Right hindlimb (tissue), 1 donor: ENCODE measurements at places on chromosomes 5 and 9.

DNA sequence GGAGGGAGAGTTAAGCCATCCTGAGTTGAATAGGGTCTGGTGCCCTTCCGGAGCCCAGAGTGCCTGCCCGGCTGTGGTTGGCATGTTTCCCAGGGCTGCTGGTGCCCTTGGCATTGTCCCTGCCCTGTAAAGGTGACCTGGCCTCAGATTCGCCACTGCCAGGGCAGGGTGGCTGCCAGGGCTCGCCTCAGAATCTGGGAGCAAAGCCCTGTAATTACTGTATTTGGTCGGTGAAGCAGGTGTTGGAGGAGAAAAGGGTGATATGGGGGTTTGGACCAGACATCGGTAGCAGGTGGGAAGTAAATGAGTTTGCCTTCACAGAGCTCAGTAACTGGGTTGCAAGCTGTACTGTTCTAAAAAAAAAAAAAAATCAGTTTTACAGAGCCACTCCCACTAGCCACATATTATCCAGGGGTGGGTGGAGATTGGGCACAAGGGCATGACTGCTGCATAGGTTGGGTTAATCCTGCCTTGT lies 47.6 kb downstream of the RGS3 start:
- DNase-seq = no peak

GRCh38 chr9:22049411-22049810 lies 40.3 kb upstream of the CDKN2B start:
- no peak for DNase-seq

DNA sequence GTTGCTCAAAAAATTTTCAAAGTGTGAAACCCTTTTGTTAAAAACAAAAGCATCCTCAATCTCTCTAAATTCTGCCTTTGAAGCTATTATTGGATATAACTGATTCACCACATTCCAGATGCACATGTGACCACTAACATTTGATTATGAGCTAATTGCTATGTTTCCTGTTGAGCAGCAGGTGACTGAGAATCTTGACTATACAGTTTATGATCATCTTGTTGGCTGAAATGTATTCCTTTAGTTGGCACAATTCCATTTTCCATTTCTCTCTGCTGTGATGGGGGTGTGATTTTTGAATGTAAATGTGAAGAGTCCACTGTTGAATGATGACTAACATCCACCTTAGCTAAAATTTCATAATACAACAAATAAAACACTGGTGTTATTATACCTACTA lies 10.7 kb downstream of the LYSMD3 start:
- no peak for DNase-seq

DNA sequence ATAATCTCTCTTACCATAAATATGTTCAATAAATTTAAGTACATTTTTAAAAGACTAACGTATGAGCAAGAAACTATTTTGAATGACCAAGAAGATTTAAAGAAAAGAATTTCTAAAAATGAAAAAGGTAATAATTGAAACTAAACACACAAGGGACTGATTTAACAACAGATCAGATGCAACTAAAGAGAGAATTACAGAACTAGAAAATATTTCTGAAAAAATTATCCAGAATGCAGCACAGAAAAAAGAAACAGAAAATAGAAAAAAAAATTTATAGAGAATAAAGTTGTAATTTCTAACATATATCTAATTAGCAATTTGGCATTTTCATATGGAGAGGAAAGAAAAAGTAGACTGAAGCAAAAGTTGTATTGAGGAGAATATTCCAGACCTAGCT lies 269.3 kb downstream of the TLE1 start:
- DNase-seq = no peak

- no peak for DNase-seq
Observed at GRCh38 chr5:33929925-33930690, 6.1 kb upstream of the RXFP3 start.

DNA sequence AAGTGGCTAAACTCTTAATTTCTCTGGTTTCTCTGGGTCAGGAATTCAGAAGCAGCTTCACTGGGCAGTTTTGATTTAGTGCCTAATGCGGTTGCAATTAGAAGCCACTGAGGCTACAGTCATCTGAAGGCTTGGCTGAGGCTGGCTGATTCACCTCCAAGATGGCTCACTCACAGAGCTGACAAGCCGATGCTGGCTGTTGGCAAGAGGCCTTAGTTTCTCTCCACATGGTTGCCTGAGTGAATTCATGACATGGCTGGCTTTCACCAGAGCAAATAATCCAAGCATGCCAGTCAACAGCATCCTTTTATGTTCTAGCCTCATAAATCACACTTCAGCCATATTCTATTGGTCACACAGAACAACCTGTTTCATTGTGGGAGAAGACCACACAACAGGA lies 2.8 kb upstream of the CDK7 start:
- DNase-seq = no peak

GRCh38 chr5:153896117-153896516 lies 142.6 kb downstream of the FAM114A2 start:
- no peak for DNase-seq

GRCh38 chr9:134421888-134422287 lies 95.6 kb downstream of the RXRA start:
- DNase-seq = no peak

GRCh38 chr5:157709346-157709745 lies 21.9 kb upstream of the THG1L start:
- no peak for DNase-seq

DNA sequence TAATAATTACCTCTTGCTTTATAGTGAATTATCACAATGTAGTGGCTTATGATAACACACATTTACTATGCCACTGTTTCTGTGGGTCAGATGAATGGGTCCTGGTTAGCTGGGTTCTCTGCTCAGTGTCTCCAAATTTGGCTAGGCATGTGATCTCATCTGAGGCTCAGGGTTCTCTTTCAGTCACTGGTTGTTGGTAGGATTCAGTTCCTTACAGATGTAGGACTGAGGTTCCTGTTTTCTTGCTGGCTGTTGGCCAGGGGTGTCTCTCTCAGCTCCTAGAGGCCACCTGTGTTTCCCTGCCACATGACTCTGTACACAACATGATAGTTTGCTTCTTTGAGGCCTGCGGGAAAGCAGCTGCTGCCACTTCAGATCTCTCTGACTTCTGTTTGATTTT lies 7.1 kb downstream of the NFX1 start:
- DNase-seq = peak; percentile 33

DNA sequence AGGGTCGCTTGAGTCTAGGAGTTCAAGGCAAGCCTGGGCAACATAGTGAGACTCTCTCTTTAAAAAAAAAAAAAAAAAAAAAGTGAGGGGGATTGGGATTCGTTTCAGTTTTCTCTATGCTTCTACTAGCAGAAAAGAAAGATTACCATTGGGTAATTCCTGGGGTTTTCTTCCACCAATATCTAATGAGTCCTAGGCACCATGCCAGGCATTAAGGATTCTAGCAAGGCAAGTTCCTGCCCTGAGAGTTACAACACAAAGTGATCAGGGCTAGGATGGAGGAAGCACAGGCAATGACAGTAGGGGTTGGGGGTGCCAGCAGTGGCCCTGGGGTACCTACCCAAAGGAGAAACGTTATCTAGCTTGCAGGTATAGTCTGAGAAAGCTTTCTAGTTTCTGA lies 90.8 kb downstream of the PCDH1 start:
- DNase-seq = no peak

DNA sequence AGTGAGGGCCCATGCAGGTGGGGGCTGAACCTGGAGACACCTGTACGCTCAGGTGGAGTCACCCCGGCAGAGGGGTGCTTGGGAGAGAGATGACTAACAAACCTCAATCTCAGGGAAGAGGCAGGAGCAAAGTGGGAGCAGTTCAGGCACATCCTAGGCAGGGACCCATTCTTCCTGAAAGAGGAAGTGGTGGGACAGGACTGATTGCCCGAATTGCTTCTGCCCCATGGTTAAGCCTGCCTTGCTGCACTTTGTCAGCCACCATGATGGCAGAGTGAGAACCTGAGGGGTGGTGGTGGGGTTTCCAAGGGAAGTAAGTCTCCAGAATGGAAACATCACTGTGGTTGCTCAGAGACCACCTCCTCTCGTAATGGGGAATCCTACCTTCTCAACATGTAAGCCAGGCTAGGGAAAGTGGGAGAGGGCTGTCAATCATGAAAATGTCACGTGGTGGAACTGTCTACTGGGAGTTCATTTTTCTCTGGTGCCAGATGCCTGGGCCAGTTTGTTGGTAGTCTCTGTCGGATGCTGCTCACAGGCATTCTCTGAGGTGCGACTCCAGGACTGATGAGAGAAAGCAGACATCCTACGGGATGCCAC lies 150.4 kb downstream of the HSPA4 start:
- DNase-seq = no peak

- DNase-seq = no peak
Observed at GRCh38 chr5:178538741-178539229, 51.4 kb downstream of the COL23A1 start.

- no peak for DNase-seq
Observed at GRCh38 chr5:83368835-83369234, 102.7 kb upstream of the VCAN start.

GRCh38 chr9:34591248-34591916 lies 1.9 kb upstream of the CNTFR start:
- DNase-seq = peak; percentile 90

DNA sequence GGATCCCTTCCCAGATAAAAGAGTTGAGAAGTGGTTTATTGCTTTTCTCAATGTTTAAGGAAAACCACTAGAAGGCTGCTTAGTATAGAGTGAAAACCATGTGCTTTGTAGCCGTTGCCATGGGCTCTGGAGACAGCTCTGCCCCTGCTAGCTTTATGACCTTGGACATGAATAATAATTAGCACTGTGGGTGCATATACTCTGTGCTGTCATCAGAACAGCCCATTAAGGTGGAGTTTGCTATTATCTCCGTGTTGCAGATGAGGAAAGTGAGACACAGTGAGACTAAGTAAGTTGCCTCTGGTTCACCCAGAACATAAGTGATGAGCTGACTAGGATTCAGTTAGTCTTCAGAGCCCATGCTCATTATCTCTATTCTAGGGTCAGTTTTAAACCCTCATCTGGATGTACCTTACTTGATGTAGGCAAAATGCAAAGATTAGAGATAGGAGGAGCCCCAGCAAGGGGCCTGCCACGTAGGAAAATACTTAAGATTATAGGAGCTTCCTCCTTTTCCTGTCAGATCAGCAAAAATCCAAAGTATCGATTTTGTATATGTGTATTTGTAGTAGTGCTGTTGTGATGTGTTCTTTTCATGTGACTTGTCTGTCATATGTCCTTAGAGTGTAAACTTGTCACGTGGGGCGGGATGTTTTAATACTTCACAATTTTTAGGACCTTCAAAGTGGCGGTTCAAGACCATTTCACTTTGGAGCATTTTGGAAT lies 102.5 kb downstream of the TLE4 start:
- no peak for DNase-seq

GRCh38 chr5:69467442-69468225 lies 25.0 kb upstream of the OCLN start:
- DNase-seq = no peak

DNA sequence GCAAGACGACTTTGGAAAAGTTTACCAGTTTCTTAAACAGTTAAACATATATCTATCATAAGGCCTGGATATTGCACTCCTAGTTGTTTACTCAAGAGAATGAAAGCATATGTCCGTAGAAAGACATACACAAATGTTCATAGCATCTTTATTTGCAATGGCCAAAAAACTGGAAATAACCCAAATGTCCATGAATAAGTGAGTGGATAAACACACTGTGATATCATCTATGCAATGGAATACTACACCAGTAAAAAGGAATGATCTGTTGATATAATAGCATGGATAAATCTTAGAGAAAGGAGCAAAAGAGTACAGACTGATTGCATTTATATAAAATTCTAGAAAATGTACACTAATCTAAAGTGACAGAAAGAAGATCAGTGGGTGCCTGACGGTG lies 28.0 kb upstream of the VCAN start:
- no peak for DNase-seq

DNA sequence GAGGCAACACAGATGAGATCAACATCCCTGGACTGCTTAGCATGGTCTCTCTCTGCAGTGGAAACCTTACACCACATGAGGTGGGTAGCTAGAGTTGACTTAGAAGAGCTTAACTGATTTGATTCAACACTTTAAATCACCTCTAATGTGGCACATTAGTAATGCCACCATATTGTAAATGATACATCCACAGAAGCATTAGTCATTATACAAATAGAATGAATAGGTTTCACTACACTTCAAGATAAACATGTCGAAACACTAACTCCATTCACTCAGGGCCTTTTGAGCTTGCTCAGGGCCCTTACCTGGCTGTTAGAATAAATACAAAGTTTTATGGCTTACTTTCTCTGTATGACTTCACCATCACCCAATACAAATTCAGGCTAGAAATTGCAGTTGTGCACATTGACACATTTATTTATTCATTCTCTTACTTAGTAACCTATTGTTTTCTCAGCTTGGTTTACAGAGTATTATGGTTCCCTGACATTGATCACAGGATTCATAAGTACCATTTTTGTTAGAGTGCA lies 9.3 kb upstream of the SMAD5 start:
- DNase-seq = no peak

- no peak for DNase-seq
Observed at GRCh38 chr5:67050125-67050524, 146.5 kb downstream of the CD180 start.

DNA sequence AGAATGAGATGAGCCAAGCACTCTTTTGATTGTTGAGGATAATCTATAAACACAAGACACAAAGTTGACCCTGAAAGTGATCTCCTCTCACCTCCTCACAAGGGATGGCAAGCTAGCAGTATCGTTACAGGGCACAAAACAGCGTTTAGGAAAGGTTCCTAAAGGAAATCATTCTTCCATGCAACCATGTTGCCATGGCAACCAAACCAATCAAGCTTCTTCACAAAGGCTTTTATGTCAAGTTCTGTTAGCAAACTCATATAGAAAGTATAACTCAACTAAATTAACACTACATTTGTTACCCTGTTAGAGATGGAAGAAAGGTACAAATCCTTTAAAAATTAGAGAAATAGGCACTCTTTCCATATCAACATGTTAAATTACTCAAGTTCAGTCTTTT lies 1016.8 kb upstream of the DMAC1 start:
- DNase-seq = no peak

GRCh38 chr9:95724253-95724991 lies 151.1 kb upstream of the ERCC6L2 start:
- DNase-seq = no peak

GRCh38 chr5:97998941-97999340 lies 774.5 kb upstream of the RGMB start:
- DNase-seq = no peak

- no peak for DNase-seq
Observed at GRCh38 chr9:1709347-1709746, 305.8 kb upstream of the SMARCA2 start.

DNA sequence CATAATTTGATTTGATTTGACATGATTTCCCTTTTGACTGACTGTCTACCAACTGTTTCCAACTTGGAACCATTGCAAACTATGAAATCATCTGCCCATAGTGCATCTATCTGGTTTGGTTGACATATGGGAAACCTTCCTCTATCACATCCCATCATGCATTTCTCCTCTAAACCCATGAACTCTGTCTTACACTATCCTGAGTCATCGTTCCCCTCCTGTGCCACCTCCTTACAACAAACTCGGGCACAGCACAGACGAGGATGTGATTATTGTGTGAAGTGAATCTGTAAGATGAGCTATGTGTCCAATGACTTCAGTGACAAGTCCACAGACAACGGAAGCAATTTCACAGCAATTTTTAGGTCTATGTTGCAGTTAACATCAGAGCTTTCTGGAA lies 126.1 kb downstream of the NPR3 start:
- DNase-seq = no peak

GRCh38 chr5:36457511-36458270 lies 148.7 kb upstream of the SLC1A3 start:
- DNase-seq = no peak

- DNase-seq = peak; percentile 92
Observed at GRCh38 chr9:121267689-121268597, at the start of gene GSN. Gene GSN (plus strand): TSS chr9:121268162. CDS start chr9:121301972, 33,810 bp downstream.

- peak; percentile 84 for DNase-seq
Observed at GRCh38 chr5:133247881-133248624, 196.2 kb downstream of the HSPA4 start.
